Activated CD4-positive, alpha-beta T cell treated with anti-CD3 and anti-CD28 coated beads for 36 hours (primary cell): ENCODE measurements at places on chromosomes 1 and 21. TPM values are rescaled to one million over a fixed set of nuclear protein-coding genes. Genes with fewer than 3 reads are reported as not detected.

Gene HMGCS2
- not detected for total RNA-seq

Gene TDRD5
- not detected for total RNA-seq

- DNase-seq: no peak
These were observed 3.6 kb upstream of the SMPDL3B start for GRCh38 chr1:27931184-27931583.

DNA sequence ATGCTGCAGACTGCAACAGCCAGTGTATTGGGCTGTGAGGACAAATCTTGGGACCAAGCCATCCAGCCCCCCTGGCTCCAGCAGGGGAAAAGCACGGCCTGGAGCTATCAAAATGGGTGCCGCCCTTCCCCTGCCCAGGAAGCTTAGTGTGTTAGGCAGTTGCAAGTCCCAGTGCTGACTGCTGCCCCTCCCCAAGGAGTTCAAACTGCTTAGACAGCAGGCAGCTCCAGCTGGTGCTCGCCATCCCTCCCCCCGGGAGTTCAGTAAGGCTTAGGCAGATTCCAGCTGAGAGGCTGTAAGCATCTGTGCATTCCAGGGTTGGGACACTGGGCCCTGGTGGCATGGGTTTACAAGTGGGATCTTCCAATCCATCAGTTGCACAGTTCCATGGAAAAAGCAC, 579.6 kb upstream of the NR5A2 start:
- DNase-seq: no peak

DNA sequence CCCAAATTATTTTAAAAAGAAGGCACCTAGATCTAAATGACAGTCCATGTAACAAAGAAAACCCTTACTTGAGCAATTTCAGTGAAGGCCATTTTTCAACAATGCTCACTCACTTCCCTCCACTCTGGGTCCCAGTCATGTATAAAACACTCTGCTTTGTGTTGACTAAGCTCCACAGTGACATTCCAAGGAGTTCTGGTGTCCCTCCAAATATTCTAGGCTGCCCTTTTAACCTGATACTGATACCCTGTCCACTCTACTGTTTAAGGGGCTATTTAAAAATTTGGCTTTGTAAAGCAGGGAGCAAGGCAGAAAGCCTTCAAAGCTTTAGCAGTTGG, 73.6 kb downstream of the GNG12 start:
- DNase-seq: no peak

- DNase-seq: no peak
These were observed 493.0 kb upstream of the ADGRL4 start for GRCh38 chr1:79499541-79499940.

DNA sequence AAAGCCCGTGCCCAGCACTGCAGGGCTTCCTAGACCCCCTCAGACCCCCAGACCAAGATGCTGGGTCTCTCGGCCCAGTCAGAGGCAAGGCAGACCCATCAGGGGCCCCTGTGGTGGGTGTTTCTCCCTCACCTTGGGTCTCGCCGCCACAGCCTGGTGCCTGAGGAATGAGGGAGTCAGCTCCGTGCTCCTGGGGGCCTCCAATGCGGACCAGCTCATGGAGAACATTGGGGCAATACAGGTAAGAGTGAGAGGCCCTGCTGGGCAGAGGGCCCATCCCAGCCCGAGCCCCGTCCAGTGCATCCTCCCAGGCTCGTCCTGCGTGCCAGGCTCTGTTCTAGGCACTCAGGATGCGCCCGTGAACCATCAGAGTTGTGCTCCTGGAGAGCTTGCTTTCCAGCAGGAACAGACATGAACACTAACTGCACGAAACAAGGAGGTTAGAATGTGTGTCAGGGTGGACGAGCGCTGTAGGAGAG, 51.5 kb downstream of the KCNAB2 start:
- DNase-seq: no peak

- no peak for DNase-seq
These were observed 322.5 kb upstream of the ADGRL2 start for GRCh38 chr1:81478219-81478618.

DNA sequence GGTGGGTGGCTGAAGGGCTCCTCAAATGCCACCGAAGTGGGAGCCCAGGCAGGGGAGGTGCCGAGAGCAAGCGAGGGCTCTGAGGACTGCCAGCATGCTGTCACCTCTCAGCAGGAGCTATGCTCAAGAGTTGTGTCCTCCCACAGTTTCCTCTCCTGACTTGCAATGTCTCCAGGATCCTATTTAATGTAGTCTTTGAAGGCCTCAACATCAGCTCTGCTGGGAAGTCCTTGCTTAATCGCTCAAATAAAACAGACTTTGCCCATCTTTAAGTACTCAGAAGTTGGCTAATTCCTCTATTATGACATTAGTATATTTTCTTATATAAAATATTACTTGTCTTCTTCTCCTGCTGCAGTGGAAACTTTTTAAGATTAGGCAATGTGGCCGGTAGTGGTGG, 154.2 kb upstream of the NRIP1 start:
- no peak for DNase-seq

DNA sequence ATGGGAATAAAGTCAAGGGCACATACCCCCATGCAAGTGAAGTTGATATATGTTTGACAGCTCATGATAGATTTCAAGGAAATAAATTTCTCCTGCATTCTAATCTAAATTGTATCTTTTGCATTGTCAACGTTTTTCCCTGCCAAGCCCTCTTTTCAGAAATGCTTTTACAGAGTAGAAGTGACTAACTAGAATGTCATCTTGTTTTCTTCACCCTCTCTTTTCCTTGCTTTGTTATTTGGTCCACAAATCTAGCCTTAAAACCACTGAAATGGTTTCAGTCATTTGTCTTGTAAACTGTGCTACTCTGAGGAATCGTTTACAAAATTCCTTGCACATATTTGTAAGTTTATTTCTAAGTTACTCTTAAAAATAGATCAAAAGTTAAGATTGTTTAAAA, 600.8 kb upstream of the CXADR start:
- DNase-seq: no peak

- DNase-seq: peak; percentile 24
These were observed 623 bp downstream of the PTPRF start for GRCh38 chr1:43531107-43531905.

Gene RIMKLA
- 8.9 TPM for total RNA-seq

DNA sequence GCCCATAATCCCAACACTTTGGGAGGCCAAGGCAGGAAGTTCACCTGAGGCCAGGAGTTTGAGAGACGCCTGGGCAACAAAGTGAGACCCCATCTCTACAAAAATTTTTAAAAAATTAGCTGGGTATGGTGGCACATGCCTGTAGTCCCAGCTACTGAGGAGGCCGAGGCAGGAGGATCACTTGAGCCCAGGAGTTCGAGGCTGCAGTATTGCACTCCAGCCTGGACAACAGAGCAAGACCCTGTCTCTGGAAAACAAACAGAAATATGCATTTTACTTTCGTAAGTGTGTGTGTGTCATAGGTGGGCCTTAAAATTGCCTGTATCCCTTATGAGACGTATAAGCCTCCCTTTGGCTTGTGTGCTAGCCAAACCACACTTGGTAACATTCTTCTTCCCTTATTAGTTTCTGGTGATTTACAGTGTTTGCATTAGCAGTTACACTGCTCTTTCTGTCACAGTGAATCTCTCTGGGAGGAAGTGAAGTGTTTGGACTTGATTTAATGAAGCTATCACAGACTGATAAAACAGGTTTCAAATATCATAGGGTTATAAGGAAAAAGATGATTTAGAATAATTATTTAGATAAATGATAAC, 48.9 kb upstream of the KIF26B start:
- no peak for DNase-seq

DNA sequence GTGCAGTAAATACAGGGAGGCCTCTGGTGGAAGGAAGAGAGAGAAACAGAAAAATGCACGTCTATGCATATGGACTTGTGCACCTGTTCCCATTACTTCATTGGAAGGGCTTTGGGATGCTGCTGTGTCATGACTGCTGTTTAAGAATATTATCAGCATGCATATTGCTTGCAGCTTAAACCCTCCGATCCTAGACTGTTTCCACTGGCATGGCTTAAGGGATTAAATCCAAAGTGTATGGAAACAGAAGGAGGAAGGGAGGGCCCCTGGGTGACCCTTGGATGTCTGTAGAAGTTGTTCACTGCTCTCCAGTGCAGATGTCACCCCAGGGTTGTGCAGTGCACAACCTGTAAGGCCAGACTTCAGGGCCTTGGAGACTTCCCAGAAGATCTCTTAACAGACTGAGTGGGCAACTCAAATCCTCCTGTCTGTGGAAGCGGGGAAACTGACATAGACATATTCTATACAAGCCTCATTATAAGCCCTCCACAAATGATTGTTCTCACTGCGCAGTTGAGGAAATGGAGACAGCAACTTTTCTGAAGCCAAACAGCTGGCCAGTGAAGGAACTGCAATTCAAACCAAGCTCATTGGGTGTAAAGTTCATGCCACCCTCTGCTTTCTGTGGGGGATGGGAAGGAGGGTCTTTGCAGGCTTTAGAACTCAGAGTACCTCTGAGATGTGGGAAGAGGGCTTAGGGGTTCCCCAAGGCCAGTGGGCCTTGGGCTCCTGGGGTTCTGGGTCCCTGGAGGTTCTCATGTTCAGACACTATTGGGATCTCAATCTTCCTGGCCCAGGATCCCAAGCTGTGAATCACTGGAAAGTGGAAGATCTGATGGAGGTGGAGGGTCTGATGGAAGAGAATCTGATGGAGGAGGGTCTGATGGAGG, 73.8 kb downstream of the UMODL1 start:
- DNase-seq: no peak

- DNase-seq: peak; percentile 52
These were observed 11.8 kb upstream of the RAB3B start for GRCh38 chr1:52002038-52002917.

DNA sequence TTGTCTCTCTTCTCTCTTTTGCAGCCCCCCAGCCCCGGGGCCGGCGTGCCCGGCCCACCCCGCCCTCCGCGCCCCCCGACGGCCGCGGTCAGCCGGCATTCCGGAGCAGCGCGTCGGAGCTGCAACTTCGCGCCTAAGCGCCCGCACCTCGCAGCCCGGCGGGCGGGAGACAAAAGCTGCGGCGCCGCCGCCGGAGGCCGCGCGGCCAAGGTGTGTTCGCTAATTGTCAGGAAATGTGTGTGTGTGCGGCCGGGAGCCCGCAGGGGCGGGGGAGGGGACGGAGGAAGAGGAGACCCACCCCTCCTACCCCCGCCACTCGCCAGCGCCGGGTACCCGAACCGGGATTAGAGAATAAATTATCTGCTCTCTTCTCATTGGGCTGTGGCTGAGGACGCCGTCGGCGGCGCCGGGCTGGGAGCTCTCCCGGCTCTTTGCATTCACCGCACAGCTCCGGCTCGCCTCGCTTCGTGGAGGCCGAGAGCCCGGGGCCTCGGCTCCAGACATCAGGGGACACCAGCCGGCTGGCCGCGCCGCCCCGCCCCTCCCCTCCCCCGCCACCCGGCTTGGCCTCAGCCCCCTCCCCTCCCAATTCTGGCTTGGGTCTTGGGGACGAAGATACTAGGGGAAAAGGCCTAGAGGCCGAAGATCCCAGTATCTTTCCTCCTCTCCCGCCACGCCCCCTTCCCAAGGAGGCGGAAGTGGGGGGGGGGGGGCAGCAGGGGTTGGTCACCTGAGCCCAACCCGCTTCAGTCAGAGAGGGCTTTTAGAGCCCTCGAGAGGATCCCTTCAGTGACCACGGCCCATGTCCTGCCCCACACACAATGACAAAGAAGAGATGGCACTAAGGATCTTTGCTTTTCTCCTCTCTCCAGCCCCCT, 1.3 kb upstream of the BLACAT1 start:
- DNase-seq: peak; percentile 28

GRCh38 chr1:156751757-156752481, 444 bp upstream of the HDGF start:
- peak; percentile 99 for DNase-seq

- DNase-seq: no peak
These were observed 107.9 kb upstream of the RAB4A start for GRCh38 chr1:229162825-229163515.

- DNase-seq: no peak
These were observed 183.0 kb downstream of the SDCCAG8 start for GRCh38 chr1:243438815-243439214.

Gene CDK11A
- 44.3 TPM for total RNA-seq

DNA sequence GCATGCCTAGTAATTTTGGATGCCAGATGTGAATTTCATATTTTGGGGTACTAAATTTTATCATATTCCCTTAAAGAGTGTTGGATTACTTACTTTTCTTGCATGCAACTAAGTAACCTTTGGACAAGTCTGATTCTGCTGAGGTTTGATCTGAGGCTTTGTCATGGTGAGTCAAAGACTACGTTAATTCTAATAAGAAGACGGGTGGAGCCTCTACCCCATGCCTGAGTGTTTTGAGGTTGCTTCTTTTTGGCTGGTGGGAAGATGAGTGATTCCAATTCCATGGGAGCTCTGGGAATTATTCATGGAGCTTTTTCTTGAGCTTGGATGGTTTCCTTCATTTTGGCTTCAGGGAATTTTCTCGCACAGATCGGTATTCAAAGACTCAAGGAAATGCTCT, 11.6 kb upstream of the PCP4 start:
- DNase-seq: no peak

DNA sequence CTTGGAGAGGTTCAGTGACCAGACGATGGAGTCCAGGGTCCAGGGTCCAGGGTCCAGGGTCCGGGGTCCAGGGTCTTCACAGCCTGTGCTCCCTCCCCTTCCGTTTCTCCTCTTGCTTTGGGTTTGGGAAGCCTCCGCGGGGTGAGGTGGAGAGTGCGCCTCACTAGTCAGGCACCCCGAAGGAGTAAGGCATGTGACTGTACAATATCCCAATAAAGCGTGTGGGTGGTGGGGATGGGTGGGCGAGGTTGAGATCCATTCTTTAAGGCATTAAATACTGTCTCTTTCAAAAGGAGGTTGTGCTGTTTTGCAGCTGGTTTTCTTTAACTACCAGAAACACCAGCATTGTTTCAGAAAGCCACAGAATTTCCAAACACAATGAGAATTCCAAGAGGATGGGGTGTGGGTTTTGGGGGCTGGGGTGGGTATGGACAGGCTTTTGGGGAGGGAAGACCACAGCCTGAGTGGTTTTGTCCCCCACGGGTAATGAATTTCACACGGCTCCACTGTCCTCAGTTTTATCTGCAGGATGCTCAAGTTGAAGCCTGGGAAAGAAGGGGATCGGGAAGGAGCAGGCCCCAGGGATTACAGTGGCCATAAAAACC, 65.7 kb downstream of the KIF26B start:
- no peak for DNase-seq

DNA sequence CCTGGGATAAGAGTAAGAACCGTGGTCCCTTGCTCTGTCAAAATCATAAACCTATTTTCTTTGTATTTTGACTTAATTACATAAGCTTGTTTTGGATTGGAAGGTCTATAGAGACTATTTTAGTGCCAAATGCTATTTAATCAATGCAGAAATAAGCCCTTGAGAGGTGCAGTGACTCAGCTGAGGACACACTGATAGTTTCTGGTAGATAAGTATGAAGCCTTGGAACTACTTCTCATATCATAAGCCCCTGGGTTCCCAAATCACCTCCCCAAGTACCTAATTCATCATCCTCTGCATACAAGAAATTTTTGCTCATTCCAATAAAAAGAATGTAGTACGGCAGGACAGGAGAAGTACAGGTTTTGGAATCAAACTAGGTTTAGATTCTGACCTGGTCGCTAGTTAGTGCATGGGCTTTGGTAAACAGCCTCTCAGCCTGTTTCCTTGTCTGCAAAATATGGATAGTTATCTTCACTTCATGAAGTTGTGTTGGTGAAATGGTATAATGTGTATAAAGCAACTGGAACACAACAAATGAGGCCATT, 3.3 kb upstream of the CD55 start:
- no peak for DNase-seq

GRCh38 chr1:44312399-44313196, 42.5 kb downstream of the ERI3 start:
- no peak for DNase-seq
